ENCODE measurements at places on chromosomes 4 and X.

DNA sequence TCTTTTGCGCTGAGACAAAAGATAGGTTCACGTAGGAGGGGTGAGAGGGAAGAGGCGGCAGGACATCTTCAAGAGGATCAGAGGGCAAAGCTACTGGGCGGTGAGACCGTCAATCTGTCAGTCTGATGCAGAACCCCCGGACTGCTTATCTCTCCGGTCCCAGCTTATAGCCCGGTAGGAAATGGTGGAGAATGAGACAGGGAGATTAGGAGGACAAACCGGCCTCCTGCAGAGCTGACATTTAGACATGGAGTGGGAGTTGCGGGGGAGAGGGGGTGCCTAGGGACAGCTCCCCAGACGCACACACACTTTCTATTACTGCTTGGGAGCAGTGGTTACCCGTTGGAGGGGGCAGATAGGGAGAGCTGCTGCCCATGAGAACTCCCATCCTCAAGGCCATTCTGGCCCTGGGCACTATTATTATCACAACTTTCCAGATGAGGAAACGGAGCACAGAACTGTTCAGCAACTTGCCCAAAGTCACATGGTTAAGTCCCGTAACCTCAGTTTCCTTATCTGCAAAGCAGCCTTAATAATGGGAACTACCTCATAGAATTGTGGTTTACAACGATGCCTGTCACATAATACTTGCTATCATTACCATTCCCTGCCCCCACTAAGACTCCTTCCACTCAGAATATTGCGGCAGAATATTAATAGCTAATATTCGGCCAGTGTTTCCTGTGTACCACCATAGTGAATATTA is 1.1 kb upstream of the HDAC6 start:
- no peak for DNase-seq

GRCh38 chr4:74023709-74024108 is 14.8 kb downstream of the CXCL3 start:
- no peak for DNase-seq

- DNase-seq = no peak
Measured at GRCh38 chrX:74107666-74108065, 196.3 kb upstream of the ZCCHC13 start.

DNA sequence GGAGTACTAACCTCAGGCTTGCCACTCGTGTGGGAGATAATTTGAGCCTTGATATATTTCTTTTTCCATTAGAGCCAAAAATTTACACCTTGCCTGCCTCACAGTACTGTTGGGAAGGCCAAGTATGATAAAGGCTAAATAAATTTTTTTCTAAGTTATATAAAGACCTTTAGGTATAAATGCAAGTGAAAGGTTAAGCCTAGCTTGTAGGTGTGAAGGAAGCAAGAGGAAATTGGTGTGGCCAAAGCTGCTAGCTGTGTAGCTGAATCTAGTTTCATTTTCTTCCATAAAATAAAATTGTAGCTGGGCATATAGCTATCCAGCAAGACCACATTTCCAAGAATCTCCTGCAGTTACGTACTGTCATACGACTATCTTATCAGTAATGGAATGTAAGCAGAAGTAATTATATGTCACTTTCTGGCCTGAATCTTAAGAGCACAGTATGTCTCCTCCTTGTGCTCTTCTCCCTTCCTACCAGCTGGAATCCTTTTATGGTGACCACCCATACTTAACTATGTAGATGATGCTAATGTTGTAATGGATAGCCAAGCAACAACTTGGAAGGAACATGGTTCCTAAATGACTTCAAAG is 14.3 kb upstream of the GABRE start:
- DNase-seq = no peak

DNA sequence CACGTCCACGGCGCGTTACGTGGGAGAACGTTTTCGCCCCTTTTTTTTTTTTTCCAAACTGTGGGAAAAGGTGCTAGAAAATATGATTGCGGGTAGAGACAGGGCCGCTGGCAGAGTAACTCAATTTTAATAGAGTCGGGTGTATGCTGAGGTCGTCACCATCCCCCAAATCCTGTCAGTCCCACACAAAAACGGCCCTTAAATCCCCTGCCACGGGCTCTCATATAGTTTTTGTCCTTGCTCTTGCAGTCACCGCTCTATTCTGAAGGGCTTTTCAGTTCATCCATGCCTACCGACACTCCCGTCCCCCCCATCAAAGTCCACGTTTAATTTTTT is 796 bp upstream of the MED14 start:
- DNase-seq = no peak

DNA sequence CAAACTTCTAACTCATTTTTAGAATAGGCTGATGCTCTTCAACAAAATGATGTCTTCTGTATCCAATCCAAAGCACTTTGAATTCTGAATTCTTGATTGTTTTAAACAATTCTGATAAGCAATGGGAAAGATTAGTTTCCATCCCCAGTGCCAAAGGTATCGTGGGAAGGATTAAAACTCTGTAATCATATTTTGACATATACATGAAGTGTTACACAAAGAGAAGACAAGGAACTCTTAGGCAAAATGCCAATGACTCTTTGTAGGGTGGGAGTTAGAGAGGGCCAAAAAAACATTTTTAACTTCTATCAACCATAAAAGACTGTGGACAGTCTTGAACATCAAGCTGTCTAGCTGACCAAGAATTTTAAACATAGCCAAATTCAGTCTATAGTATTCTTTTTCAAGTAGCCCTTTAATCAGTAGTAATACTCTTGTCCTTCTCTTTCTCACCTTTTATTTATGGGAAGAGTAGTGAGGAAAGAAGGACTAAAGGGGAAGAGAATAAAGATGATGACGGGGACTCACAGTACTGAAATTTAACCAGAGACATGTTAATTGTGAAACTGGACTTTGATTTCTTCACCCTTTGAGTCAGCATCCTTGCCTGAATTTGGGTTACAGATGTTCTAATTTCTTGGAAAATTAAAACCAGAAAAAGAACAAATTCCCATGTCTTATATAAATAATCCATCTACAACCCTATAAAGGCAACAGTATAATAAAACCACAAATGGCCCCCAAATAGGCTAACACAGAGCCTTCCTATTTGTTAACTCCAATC is 51.8 kb upstream of the VEGFD start:
- no peak for DNase-seq

DNA sequence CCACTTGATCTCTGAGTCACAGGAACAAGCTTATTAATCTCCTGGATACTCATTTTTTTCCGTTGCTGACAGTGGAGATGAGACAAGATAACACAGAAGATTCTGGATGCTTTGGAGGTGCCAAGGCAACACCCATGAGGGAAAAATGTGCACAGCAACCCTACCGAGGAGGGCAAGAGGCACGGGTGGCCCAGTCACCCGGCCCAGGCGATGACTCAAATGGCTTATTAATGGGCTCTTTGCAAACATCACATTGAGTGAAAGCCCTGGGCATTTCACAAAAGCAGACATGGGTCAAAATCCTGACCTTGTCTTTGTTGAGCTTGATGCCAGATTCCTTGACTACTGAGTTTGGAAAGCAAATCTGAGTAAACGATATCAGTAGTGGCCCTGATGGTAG is 315.1 kb downstream of the STK32B start:
- no peak for DNase-seq

DNA sequence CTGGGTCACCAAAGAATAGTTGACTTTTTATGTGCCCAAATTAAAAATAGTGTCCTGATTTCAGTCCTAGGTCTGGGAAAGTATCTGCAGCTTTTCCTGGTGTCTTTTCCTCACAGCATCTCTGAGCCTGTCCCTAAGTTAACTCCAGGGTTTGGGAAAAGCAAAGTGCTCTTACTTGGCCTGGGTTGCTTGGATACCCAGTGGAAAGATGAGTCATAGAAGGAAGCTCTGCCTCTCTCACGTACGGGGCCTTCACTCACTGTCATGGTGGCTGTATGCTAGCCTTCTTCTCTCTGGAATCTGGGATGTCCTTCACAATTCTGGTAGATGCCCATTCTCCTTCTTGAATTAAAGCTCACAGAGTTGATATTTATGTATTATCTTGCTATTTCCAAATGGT is 607.3 kb downstream of the ANKRD50 start:
- no peak for DNase-seq

- no peak for DNase-seq
Measured at GRCh38 chr4:59175617-59176016, 2024.5 kb upstream of the ADGRL3 start.

DNA sequence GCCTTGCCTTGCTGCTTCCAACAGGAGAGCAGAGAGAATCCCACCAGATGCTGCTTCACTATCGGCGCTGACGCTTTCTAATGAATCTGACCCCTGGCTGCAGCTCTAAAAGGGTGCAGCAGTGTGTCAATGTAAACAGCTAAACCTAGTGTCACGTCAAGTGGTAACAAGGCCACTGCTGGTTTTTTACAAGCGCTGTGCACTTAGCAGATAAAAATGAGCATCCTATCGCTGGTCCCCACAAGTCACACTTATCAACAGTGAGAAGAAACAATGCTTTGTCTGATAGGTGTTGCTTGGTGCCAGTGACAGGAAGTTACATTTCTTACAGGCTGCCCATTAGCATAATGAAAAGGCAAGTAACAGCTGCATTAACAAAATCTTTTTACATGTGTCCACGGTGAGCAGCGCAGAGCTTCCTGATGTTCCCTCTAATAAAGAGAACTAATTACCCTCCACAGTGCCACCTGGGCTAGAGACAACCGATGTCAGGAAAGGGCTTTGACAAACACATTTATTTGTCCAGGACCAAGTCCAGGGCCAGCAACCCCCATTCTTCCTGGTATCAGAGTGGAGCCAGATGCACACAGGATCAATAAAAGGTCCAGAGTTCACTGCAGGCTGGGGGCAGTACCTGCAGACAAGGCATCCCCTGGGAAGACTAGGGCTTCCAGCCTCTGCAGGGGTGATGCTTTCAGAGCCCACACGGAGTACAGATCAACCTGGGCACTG is 176.0 kb downstream of the MGST2 start:
- DNase-seq = peak; percentile 2

DNA sequence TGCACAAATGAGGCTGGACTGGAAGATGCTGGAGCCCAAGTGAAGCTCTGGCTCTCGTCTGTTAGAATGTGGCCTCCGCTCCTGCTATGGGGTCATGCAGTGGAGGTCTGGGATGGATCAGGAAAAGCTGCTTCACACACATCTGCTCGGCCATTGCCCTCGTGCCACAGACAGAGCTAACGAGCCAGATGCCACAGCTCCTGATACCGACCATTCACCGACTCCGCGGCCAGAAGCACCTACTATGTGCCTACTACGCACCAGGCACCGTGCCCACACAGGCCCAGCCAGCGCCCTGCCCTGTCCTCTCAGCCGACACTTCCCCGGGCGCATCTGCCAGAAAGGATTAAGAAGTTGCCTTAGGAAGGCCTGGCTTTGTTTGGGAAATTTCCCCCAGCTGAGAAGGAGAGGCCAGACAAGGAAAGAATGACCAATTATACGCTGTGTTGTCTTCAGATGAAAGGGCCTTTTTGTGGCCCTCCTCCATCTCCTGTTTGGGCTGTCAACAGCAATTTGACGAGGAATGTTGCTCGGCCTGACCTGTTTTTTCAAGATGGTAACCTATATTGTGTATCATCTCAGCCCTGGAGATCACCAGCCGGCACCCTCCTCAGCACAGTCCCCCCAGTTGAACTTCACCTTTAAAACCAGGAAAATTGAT is 34.3 kb downstream of the HMX1 start:
- no peak for DNase-seq
